ENCODE measurements at places on chromosomes 4 and X.

- DNase-seq: no peak
Observed at GRCh38 chr4:18110099-18110498, 88.5 kb upstream of the LCORL start.

- no peak for DNase-seq
Observed at GRCh38 chr4:119286377-119287002, 35.4 kb downstream of the FABP2 start.

- DNase-seq: peak; percentile 0
Observed at GRCh38 chrX:115311601-115312001, 22.1 kb downstream of the LUZP4 start.

- no peak for DNase-seq
Observed at GRCh38 chr4:152784490-152785350, 5.0 kb downstream of the ARFIP1 start.

GRCh38 chr4:18231726-18232125 is 210.2 kb upstream of the LCORL start:
- DNase-seq: no peak

- no peak for DNase-seq
Observed at GRCh38 chr4:36088542-36088941, 155.8 kb downstream of the ARAP2 start.

GRCh38 chr4:94346541-94346940 is 3.9 kb upstream of the HPGDS start:
- no peak for DNase-seq

DNA sequence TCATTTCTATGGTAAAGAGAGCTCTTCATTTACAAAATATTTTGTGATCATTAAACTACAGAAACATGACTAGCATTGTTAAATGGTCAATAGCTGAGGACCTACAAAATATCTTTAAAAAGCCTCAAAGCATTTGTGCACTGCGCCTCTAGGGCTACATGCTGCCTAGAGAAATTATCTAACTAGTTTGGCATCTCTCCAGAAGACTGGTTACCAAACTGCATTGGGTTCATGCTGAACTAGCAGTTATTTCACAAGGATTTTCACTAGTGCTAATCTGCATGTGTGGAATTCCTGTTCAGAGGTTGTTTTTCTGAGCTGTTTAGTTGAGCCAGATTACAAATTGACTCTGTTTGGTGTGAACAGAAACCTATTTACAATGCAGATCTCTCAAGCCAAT is 58.5 kb upstream of the PITX2 start:
- no peak for DNase-seq

GRCh38 chr4:7537853-7538400 is 103.2 kb upstream of the PSAPL1 start:
- no peak for DNase-seq

DNA sequence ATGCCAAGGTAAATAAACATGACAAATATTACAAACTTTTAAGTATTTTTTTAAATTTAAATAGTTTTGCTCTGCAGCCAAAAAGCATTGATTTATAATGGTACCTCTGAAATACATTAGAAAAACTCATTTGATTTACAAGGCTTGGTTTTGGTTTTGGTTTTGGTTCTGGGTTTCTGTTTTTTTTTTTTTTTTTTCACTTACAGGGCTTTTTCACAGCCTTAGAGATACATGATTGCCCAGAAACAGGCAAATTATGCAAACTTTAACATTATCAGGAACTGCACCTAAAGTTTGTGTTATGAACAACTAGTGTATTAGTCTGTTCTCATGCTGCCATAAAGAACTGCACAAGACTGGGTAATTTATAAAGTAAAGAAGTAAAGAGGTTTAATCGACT is 196.4 kb upstream of the DDX53 start:
- DNase-seq: no peak

- no peak for DNase-seq
Observed at GRCh38 chr4:121642292-121642691, 54.5 kb downstream of the ANXA5 start.

GRCh38 chrX:68997911-68998310 is 167.3 kb downstream of the PJA1 start:
- no peak for DNase-seq

- DNase-seq: peak; percentile 37
Observed at GRCh38 chrX:154002215-154002719, 17.4 kb downstream of the IRAK1 start.

DNA sequence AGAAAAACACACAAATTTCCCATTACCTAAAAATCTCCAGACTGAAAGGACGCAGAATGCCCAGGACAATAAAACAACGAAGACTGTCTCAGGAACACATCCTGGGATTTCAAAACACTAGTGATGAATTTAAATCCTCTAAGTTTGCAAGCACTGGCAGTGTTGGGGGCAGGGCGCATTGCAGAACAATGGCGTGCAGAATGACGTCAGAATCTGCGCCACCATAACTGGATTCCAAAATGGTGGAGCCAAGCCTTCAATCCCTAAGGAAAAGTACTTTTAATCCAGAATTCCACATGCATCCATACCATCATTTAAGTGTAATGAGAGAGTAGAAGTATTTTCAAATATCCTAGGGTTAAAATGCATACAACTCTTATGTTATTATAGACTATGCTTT is 679.1 kb downstream of the TRIML1 start:
- no peak for DNase-seq

DNA sequence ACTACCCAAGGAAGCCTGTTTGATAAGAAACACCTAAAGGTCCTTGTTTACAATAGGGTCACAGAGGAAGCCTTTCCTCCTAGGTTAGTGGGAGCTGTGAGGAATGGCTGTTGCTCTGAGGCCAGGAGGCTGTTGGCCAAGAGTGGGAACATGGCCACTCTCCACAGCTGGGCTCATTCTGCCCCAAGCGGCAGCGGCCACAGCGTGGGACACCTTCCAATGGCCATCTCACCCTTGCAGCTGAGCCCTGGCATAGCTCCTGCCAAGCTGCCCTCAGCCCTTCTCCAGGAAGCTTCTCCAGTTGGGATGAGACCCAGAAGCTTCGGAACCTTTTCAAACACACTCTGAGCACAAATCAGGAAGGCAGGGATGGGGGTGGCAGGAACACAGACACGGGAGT is 111.8 kb upstream of the MAP3K15 start:
- DNase-seq: peak; percentile 1

DNA sequence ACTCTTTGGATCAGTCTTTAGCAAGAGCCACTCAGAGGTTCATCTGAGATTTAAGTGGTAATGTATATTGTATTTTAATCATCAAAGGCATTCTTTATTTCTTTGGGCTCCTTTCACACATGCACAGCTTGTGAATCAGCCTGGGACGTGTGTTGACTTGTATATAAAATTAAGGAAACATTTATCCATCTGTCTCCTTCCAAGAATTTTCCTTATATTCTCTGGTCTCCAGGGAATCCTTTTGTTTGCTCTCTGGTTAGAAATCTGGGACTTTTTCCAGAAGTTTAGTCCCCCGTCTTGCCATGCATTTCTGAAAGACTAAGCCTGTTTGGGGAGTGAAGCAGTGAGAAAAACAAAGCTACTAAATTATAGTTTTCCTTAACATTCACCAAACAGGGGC is 212.3 kb downstream of the DCAF12L2 start:
- DNase-seq: no peak

DNA sequence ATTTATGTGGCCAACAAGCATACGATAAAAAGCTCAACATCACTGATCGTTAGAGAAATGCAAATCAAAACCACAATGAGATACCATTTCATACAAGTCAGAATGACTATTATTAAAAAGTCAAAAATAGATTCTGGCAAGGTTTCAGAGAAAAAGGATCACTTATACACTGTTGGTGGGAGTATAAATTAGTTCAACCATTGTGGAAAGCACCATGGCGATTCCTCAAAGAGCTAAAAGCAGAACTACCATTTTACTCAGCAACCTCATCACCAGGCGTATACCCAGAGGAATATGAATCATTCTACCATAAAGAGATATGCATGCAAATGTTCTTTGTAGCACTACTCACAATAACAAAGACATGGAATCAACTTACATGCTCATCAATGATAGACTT is 478.7 kb upstream of the GALNTL6 start:
- no peak for DNase-seq

GRCh38 chrX:149472625-149473024 is 32.5 kb downstream of the IDS start:
- no peak for DNase-seq

DNA sequence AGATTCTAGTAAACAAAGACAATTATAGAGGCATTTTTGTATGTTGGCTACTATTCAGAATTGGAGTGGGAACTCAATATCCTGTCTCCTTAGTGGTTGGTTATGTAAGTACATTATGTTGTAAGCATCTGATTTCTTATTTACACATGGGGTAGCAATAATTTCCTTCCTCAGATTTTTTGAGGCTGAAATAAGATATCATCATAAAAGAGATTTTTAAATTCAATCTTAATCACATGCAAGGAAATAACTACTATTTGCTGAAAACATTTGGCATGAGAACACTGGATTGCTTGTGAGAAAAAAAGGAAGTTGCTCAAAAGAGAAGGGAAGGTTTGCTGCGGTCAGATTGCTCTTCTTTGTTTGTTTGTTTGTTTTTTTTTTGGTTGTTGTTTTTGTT is 437.7 kb upstream of the HS3ST1 start:
- DNase-seq: no peak

GRCh38 chr4:153850533-153851280 is 61.8 kb upstream of the SFRP2 start:
- DNase-seq: no peak

DNA sequence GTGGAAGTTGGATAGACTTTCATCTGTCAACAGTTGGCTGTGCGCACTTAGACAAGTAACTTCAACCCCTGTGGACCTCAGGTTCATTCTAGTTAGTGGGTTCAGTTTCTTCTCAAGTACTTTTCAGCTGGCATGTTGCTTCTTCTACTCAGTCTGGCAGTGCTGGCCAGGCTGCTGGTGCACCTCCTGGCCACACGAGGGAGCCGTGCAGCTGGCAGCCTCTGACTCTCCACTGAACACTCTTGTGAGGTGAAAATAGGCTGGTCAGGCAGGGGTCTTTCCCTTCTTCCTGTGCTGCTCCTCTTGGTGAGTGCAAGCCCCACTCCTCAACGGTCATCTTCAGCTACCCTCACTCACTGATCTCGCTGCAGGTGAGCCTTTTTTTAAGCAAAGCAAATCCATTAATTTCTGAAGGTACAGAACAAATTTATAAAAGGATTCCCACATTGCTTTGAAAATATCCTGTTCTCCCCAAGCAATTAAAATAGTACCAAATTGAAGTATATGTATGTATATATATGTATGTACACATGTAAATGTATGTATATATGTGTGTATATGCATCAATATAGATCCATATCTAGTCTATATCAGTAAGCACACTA is 30.6 kb downstream of the LONRF3 start:
- peak; percentile 2 for DNase-seq

- DNase-seq: no peak
Observed at GRCh38 chr4:89295415-89295927, 12.1 kb downstream of the GPRIN3 start.

DNA sequence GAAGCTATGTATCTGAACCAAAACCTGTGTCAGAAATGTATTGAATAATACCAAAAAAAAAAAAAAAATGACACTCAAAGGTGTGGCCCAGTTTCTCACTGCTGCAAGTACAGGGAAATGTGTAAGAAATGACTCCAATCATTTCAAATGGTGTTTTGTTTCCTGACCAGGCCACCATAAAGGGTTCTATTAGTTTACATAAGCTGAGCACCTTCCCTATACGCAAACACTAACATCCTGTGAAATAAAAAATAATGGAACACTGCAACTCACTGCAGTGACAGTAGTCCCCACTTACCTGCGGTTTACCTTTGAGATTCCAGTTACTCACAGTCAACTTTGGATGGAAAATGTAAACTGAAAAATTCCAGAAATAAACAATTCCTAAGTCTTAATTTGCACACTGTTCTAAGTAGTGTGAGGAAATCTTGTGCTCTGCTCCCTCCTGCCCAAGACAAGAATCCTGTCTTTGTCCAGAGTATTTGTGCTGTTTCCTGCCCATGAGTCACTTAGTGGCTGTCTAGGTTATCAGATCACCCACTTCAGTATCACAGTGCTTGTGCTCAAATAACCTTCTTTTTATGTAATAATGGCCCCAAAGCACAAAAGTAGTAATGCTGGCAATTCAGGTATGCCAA is 265.3 kb downstream of the RCHY1 start:
- no peak for DNase-seq

DNA sequence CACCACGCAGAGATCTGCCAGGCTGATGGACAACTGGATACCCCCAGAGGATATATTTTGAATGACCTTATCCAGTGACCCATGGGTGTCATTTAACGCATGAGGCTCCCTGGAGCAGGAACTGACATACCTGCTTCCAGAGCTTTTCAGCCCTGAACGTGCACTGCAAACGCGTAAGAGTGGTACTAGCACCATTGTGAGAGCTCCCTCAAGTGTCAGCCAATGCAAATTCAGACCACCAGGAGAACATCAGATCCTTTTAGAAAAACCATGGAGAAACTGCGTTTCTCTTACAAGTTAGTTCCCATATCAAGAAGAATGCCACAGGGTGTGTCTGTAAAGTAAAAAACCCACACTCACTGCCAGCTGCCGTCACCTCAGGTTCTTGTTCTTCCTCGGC is 7.3 kb downstream of the TREX2 start:
- DNase-seq: no peak

- no peak for DNase-seq
Observed at GRCh38 chrX:20481632-20482031, 214.9 kb upstream of the RPS6KA3 start.

- no peak for DNase-seq
Observed at GRCh38 chrX:124239911-124240310, 92.5 kb upstream of the TEX13D start.

- no peak for DNase-seq
Observed at GRCh38 chr4:169158046-169158445, 112.7 kb downstream of the SH3RF1 start.

GRCh38 chr4:74262522-74262921 is 45.7 kb upstream of the EPGN start:
- no peak for DNase-seq

DNA sequence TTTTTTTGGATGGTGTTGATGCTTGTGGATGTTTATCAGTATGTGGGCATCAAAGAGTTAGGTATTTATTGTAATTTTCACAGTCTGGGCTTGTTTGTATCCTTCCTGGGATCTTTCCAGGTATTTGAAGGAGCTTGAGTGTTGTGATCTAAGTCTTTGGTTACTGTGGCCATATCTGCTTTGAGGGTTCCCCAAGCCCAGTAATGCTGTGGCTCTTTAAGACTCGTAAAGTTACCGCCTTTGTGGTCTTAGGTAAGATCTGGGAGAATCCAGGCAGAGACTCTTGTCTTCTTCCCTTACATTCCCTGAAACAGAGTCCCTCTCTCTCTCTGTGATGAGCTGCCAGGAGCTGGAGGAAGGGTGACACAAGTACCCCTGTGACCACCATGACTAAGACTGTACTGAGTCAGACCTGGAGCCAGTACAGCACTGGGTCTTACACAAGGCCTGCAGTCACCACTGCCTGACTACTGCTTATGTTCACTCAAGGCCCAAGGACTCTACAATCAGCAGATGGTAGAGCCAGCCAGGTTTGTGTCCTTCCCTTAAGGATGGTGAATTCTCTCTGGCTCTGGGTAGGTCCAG is 62.2 kb downstream of the FMR1NB start:
- DNase-seq: no peak

- DNase-seq: no peak
Observed at GRCh38 chr4:77127837-77128621, 29.0 kb upstream of the CCNG2 start.

Measured in anterior cingulate cortex (tissue), 58 donors.